ENCODE measurements at places on chromosomes 7 and 10. TPM values are rescaled to one million over a fixed set of nuclear protein-coding genes. Genes with fewer than 3 reads are reported as not detected.

- DNase-seq: no peak
These were observed 39.4 kb downstream of the HK1 start for GRCh38 chr10:69317626-69318105.

PARD3 gene
- total RNA-seq: 8.2 TPM

PFKP gene
- total RNA-seq: 106 TPM

ITPRID1 gene
- not detected for total RNA-seq

SUN3 gene
- total RNA-seq: not detected

All from T-helper 17 cell (primary cell).